Effector memory CD8-positive, alpha-beta T cell (primary cell): ENCODE measurements at places on chromosomes 7 and 10.

- DNase-seq, result no peak
Measured at GRCh38 chr7:44080686-44081265, 1.6 kb downstream of the POLM start.

DNA sequence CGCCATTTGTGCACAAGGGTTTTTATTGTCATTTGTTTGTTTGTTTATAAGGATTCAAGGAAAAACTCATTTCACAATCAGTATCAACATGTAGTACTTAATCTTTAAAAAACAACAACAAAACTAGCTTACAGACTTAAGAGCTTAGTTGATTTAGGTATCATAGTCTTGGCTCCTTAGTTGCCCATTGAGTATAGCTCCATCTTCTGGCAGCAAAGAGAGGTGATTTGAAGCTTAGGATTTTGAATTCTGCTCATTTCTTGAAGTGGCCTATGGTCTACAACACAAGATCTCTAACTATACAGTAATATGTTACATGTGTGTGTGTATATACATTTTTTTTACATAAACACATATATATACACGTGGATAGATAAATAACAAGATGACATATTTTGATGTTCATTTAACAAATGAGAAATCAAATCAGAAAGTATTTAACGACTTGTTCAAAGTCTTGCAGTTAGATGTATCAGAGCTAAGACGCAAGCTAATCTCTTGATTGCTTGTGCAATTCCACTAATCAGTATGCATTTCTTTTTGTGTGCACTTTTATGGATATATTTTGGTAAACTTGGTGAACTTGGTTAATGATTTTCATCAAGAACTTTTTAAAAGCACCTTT lies 307.3 kb downstream of the CAMK1D start:
- peak; percentile 8 for DNase-seq

DNA sequence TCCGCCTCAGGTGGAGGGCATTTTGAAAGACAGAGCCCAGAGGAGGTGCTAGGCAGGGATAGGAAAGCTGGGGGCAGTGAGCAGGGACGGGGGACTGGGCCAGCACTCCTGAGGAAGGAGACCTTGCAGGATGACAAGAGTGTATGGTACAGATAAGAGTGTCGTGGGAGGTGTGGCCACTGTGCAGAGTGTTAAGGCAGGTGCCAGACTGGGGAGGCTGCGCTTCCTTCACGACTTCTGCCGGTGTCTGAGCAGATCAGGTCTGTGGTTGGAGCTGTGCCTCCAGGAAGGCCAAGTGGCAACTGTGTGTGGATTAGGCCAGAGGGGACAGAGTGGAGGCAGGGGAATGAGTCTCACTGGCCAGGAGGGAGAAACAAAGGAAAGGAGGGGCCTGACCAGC lies 161.7 kb downstream of the HIBADH start:
- no peak for DNase-seq

GRCh38 chr10:9605231-9605630 lies 1412.4 kb upstream of the CELF2 start:
- no peak for DNase-seq

DNA sequence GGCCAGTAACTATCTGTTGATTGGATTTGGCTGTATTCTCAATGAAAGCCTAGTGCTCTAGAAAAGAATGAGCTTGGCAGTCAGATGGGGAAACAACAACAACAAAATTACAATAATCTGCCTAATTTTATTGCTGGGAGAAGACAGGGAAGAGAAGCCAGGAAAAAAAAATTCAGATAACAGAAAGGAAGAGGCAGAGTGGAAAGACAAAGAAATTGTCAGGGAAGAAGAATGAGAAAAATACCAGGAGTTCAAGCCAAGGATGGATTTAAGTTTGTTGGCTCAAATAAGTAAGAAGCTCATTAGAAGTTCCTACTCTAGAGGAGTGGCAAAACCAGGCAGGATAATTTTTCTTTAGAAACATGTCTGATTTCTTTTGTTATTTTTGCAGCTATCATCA lies 45.9 kb upstream of the PRKG1 start:
- DNase-seq, result no peak

DNA sequence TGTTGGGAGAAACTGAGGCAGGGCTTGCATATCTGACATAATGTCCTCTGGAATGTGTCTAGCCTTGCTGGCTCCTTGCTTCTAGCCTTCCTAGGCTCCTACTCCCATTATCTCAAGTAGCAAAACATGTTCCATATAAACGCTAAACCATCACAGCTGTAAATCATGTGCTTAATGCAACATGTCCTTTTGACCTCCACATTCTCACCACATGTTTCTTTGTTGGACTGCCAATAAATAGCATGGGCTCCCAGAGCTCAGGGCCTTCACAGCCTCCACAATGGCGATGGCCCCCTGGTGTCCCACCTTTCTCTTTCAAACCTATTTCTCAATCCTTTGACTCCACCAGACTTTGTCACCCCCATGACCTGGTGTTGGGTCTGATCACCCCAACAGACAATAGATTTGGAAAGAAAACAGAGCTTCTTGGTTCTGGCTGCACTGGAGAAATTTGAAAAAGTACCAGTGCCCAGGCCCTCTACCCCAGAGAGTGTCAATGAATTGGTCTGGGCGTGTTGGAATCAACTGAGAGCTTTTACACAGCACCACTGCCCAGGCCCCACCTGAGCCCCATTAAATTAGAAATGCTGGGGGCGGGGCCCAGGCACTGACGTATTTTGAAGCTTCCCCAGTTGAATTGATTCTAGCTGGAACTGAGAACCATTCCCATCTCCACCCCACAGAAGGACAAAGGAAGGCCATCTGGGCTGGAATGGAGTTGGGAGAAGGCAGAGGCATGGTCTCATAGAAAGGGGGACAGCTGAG lies 41.3 kb upstream of the GGCT start:
- DNase-seq, result no peak

- DNase-seq, result no peak
Measured at GRCh38 chr10:51867956-51868355, 168.6 kb upstream of the CSTF2T start.

- DNase-seq, result no peak
Measured at GRCh38 chr10:61589547-61590243, 73.0 kb upstream of the CABCOCO1 start.

- DNase-seq, result no peak
Measured at GRCh38 chr10:84829131-84829530, 500.7 kb downstream of the CCSER2 start.

DNA sequence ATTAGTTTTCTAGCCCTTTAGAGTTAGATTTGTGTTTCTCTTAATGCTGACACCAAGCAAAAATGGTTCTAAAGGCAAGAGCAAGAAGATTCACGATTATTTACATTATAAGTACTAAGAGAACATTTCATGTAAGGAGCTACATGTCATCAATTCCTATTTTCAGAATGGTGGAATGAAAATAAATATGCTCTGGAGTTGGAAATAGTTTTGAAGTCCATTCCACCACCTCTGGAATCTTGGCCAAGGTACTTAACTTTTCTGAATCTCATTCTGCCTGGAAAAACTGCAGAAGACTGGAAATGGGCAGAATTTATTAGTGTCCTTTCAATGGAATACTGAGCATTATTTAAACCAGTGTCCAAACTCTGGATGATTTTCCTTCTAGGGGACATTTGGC lies 125.1 kb upstream of the RAB11FIP2 start:
- DNase-seq, result no peak

- DNase-seq, result no peak
Measured at GRCh38 chr7:28627896-28628295, 215.6 kb downstream of the CREB5 start.

DNA sequence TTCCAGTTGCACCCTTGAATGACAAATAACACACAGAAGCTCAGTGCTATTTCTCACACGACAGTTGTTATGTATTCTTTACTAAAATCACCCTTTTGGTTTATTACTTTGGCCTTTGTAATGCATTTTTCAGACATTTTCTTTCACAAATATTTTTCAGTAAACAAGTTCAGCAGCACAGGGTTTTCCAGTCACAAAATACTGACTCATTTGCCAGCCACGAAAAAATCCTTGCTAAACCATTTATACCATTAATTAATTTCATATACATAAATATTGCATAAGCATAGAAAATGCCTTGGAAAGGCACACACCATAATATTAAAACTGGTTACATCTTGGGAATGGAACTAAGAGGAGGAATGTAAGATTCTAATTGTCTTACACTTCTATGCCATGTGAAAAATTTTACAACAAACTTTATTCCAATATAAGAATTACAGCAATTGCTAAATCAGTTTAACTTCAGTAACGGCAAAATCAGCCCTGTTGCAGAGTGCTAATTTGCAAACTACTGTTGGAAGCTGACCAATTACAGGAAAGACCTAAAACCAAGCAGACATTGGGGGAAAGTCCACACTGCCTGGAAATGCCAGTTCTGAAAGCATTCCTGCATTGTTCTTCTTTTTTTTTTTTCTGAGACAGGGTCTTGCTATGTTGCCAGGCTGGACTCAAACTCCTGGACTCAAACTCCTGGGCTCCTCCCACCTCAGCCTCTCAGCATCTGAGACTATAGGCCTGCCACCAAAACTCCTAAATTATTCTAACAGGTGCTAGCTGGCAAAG lies 31.6 kb upstream of the PBLD start:
- no peak for DNase-seq

GRCh38 chr7:11858622-11859302 lies 26.8 kb upstream of the THSD7A start:
- no peak for DNase-seq

DNA sequence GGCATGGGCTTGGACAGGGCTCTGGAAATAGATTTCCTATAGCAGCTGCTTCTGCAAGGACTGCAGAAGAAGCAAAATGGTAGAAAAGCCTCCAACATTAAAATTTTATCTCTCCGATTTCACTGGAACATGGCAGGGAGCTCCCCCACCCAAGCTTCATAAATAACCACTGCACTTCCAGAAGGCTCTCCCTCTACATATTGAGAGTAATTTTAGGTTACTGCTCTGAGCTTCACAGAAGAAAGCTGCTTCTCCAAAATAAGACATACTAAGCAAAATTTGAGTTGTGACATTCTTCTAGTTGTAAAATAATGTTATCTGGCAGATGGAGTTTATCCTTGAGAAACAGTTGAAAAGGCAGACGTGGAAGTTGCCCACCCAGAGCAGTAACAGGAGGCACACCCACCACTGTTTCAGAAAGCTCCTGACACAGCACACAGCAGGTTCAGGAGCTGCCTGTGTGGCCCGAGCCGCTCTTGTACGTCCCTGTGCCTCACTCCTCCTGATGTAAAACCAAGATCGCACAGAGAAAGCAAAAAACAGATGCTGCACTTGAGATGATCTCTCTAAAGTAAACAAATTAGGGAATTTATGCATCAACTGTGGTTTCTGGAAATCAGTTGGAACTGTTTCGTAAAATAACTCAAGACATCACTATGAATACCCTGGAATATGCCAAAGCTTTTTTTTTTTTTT lies 621.0 kb downstream of the PARD3 start:
- DNase-seq, result no peak

DNA sequence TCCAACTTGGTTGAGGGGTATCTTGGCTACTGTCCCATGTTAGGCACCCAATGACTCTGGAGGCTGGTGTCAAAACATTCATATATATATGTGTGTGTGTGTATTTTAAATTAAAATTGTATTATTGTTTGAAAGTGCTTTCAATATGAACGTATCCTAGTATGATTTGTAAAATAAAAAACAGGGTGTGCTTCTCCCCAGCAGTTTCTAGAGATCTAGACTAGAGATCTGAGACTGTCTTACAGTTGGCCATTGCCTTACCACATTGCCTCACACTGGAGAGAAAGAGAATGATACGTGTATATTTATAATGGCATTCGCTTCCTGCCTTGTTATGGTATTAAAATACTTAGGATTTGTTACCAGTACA lies 1.2 kb downstream of the BAG3 start:
- no peak for DNase-seq

GRCh38 chr10:3195286-3195685 lies 22.7 kb upstream of the PITRM1 start:
- no peak for DNase-seq

DNA sequence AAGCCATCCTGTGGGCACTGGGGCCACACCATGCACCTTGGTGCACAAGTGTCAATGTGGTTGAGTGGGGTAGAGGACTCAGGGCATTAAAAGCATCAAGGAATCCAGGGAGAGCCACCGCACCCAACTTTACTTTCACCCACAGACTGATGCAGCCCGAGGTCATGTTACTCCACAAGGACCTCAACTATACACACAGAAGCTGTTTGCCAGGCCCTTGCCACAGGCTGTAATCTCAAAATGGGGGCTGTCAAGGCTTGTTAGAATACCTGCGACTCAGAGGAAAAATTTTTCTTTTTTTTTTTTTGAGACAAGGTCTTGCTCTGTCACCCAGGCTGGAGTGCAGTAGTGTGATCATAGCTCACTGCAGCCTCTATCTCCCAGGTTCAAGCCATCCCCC lies 26.5 kb upstream of the KCTD7 start:
- DNase-seq, result no peak

DNA sequence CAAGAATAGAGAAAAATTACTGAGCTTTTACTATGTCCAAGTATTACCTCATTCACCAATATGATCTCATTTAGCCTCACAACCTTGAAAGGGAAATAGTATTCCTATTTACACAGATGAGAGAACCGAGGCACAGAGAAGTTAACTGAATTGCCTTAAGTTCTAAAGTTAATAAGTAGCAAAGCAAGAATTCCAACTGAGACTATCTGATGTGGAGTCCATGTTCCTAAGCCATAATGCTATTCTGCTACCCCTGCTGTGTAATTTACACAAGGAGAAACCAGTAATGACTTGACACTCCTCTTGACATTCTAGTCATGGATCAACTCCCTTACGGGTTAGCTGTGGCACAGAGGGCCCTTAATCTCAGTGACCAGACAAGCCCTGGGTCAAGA lies 60.7 kb downstream of the ABCB4 start:
- no peak for DNase-seq

- DNase-seq, result no peak
Measured at GRCh38 chr10:102451105-102451969, at the start of gene C10orf95. C10orf95 (minus strand) TSS chr10:102451543; CDS start chr10:102451093, 450 bp downstream.

GRCh38 chr7:30232391-30232790 lies 52.0 kb upstream of the ZNRF2 start:
- DNase-seq, result no peak

DNA sequence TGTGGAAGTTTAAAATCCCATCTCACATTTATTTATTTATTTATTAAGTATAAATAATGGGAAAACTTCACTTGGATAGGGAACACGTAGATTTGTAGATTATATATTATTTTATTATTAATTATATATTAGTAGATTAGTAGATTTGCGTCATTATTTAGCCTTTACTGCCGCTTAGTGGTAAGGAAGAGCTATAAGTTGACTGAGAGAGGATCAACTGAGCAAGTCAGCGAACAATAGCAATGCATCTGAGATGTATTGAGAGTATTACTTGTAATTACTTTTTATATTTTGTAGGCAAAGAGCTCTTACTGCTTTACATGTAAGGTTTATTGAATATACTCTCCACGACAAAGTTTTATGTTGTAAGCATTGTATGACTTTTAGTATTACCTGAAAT lies 244.5 kb upstream of the ANKRD30A start:
- no peak for DNase-seq
